ENCODE measurements at places on chromosomes 12 and 14.
A peak's percentile ranks its signal among the peaks of the same experiment; 100 is the strongest.

GRCh38 chr14:49427117-49427516 lies 159.1 kb downstream of the RPS29 start:
- DNase-seq: no peak

- DNase-seq: no peak
Observed at GRCh38 chr14:100780246-100780645, 45.7 kb upstream of the MEG3 start.

- no peak for DNase-seq
Observed at GRCh38 chr12:131176926-131177325, 223.2 kb downstream of the ADGRD1 start.

GRCh38 chr14:32719601-32720000 lies 219.1 kb upstream of the NPAS3 start:
- DNase-seq: no peak

DNA sequence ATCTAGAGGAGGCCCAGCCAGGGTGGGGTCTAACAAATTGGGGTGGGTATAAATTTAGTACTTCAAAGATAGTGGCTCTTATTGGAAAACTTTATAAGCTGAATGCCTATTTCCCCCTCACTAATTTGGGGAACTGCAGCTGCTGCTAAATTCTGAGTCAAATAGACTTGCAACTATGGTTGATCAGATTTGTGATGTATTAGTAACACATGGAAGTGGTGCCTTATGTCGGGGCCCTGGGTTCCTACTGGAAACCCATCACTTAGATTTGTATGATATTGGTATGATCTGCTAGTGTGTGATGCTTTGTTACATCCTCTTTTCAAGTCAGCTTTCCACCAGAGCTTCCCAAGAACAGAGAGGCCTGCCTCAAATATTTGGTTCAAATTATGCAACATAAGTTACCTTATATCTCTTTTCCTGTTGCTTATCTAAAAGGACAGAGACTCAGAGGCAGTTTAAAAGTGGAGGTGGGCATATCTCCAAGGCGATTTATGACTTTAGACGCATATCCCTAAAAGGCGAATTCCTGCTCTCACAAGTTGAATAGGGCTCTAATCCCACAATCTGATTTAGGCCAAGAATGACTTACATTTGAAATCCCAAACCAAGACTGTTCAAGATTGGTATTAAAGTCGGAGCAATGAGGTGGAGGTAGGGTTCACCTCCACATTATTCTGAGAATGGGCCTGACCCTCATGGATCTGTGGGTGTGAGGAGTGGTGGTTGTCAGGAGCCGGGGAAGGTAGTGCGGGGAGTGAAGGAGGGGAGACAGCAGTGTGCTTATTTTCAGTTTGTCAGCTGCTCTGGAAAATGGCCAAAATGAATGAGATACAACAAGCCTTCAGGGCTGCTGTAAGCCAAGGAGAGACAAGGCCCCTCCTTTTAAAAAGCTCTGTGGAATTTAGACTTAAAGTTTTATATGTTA lies 425.8 kb downstream of the RAD51B start:
- peak; percentile 44 for DNase-seq

GRCh38 chr12:59597385-59597781 lies 1.6 kb downstream of the SLC16A7 start:
- peak; percentile 4 for DNase-seq

DNA sequence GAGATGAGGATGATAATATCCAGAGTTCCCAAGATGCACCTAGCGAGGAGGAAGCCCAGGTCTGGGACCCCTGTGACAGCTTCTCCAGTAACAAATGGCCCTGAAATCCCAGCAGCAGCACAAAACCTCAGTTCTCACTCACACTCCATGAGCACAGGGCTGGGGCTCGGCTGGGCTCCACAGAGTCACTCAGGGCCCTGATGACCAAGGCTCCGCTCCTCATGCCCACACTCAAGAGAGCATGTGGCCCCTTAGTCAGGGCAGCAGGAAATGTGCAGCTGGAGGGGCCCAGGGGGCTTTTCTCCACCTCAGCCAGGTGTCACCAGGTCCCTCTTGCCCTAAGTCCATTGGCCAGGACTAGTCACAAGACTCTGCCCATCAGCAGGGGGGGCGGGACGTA lies 242.7 kb upstream of the SFSWAP start:
- DNase-seq: no peak

- peak; percentile 93 for DNase-seq
Observed at GRCh38 chr12:8687846-8688601, 9.8 kb upstream of the RIMKLB start.

DNA sequence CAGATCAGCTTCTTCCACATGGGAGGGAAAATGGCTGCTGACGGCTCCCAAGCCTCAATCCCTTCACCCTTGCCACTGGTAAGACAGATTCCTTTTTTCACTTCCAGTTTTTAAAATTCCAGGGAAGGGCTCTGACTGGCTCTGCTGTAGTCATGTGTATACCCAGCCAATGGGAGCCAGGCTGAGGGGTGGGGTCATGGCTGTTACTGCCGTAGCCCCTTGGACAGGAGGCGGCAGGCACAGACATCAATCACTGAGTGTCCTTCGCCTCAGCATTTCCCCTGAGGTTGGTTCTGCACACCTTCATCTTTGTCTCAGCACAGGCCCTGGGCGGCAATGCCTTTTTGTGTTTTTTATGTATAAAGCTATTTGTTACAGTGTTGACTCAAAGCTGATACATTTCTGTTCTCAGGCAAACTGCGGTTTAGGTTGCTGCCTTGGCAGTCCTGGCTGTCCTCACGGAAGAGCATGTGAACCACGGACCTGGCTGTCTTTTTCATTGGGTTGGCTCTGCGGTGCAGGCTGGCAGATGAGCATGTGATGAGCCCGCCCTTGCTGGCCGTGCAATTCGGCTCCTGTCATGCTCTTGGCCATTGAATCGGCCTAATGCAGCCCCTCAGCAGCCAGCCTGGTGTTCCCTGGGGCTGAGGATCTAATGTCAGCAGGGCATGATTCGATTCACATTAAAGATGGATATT lies 74.3 kb downstream of the PPM1A start:
- no peak for DNase-seq

- no peak for DNase-seq
Observed at GRCh38 chr14:23547924-23548323, 3.6 kb downstream of the ZFHX2 start.

DNA sequence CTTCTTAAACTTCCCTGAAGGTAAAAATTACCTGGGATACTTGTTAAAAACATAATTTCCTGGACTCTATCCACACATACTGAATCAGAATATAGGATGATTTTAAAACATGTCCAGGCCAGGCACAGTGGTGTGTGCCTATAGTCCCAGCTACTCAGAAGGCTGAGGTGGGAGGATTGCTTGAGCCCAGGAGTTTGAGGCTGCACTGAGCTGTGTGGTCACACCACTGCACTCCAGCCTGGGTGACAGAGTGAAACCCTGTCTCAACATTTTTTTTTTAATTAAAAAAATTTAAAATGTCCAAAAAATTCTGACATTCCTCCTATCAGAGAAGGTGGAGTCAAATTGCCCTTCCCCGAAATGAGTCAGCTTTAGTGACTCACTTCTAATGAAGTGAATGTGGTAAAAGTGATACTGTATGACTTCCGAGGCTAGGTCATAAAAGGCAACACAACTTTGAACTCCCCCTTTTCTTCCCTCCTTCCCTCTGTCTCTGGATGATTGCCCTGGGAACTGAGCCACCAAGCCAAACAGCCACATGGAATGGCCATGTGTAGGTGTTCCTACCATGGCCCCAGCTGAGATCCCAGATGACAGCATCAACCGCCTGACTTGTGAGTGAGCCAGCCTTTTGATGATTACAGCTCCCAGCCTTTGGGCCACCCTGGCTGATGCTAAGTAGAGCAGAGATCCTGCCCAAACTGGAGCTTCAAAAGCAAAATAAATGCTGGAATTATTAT lies 36.3 kb downstream of the LIMA1 start:
- peak; percentile 50 for DNase-seq

- DNase-seq: no peak
Observed at GRCh38 chr12:104122298-104122697, 15.7 kb downstream of the NFYB start.

- peak; percentile 74 for DNase-seq
Observed at GRCh38 chr14:76386944-76387782, 11.2 kb downstream of the ESRRB start.

DNA sequence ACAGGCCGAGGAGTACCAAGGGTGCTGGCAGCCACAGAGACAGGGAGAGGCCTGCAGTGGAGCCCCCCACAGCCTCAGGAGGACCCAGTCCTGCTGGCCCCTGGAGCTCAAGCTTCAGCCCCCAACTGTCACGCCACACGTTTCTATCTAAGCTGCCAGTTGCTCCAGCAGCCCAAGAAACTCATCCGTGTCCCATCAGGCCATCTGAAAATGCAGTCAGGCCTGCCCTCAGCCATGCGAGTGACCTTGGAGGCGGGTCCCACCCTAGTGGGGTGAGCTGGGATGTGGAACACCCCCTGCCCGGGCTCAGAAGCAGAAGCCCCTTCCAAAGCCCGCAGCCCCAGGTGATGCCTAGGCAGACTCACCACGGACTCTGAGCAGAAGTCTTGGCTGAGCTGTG lies 158.9 kb downstream of the RIMBP2 start:
- no peak for DNase-seq

DNA sequence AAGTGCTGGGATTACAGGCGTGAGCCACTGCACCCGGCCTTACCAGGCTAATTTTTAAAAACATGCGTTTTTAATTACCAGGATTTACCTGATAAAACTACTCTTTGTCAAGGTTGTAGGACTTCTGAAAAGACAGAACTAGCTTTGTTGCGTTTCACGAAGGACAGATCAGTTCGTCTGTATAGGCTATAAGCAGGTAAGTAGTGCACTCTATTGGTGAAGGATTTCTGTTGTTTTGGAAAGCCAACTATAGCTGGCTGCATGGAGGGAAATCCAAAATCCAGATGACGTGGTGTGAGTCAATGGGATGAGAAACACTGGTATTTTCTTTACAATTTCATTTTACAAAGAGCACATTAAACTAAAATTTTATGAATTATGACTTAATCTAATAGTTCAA lies 14.6 kb downstream of the GNPNAT1 start:
- no peak for DNase-seq

GRCh38 chr12:93288626-93289025 lies 89.1 kb upstream of the NUDT4 start:
- DNase-seq: no peak

GRCh38 chr12:126509572-126509971 lies 1444.3 kb downstream of the AACS start:
- DNase-seq: no peak

GRCh38 chr14:69493791-69494190 lies 9.3 kb downstream of the PLEKHD1 start:
- no peak for DNase-seq

- no peak for DNase-seq
Observed at GRCh38 chr14:34020014-34020413, 69.1 kb upstream of the EGLN3 start.

GRCh38 chr12:121519227-121519626 lies 61.6 kb downstream of the KDM2B start:
- no peak for DNase-seq

GRCh38 chr12:26114720-26115401 lies 10.0 kb downstream of the BHLHE41 start:
- DNase-seq: no peak

- DNase-seq: no peak
Observed at GRCh38 chr14:25050269-25051150, 563 bp upstream of the STXBP6 start.

DNA sequence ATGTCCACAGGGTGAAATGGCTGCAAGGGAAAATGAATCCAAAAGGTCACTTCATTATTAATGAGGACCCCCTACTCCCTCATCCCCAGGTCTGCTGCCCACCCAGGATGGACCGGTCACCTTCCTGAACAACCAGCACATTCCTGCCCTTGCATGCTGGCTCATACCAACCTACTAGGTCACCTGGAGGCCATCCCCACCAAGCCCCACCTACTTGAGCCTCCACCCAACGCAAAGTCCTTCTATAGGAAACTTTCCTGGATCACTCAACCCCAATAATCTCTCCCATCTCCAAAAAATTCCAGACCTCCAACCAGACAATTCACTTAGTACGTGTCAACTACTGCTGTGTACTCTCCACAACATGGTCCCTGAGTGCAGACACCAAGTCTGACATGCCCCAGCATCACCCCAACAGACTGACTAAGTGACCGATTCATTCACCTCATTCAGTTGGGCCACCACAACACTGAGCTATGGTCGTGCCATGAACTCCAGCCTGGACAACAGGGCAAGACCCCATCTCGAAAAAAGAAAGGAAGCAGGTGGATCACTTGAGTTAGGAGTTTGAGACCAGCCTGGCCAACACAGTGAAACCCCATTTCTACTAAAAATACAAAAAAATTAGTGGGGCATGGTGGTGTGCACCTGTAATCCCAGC lies 18.1 kb downstream of the CLMN start:
- DNase-seq: no peak

DNA sequence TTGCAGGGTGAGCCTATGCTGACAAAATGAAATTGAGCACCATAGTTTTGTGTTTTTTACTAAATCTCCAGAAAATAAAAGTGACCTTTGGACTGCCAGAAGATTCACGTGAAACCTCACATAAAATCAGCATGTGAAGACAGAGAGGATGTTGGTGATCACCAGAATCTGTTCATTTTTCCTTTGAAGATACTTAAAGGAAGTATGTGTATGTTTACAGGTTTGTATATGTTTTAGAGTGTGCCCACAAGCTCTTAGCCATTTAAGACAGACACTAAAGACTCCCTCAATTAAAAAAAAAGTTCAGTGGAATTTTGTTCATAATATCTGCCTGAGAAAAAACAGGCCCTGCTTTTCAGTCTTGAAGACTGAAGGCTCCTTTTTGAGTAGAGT lies 25.9 kb downstream of the DDX47 start:
- DNase-seq: no peak

- DNase-seq: no peak
Observed at GRCh38 chr12:106690569-106691305, 83.7 kb upstream of the RIC8B start.

DNA sequence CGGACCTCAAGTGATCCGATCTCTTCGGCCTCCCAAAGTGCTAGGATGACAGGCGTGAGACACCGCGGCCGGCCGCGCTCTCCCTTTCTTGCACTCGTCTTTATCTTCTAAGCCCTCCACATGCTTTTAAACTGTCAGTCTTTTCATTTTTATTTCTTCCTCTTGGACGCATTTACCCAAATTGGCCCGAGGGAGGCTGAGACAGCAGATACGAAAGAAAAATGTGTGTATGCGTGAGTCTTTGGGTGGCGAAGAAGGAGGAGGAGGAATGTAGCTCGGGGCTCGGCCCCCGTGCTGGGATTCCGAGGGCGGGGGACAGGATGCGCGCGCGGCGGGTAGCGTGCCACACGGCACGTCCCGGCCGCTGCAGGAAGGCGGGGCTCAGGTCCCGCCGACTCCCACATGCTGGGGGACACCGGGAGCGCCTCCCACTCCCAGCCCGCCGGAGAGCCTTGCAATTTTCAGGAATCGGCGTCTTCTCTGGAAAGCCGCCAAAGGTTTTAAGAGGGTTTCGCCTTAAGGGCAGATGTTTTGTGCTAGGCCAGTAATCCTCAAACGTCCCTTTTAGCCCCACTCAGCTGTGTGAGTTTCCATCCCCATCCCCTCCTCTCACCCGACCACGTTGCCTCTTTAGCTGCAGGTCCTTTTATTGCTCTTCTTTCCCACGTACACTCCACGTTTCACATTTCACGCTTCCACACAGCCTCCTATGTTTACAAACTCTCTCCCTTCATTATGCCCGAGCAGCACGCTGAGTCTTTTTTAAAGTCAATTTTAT lies 34.7 kb upstream of the SLC2A3 start:
- peak; percentile 94 for DNase-seq

- DNase-seq: peak; percentile 22
Observed at GRCh38 chr14:81509838-81510452, 23.7 kb downstream of the SEL1L start.
